ENCODE measurements at places on chromosomes 5 and 9.

- H3K4me1 ChIP-seq, result no peaks in the 10 kb centered on the region
- no peak overlapping the region for H3K27ac ChIP-seq
- no peak overlapping the region for H3K4me3 ChIP-seq
Observed at GRCh38 chr9:23606107-23606506, 219.9 kb downstream of the ELAVL2 start.

GRCh38 chr5:12111261-12111660, 207.0 kb upstream of the CTNND2 start:
- H3K4me3 ChIP-seq, result no peak overlapping the region
- H3K27me3 ChIP-seq, result no peaks in the 10 kb centered on the region
- H3K36me3 ChIP-seq, result no peaks in the 10 kb centered on the region
- no peak for DNase-seq

GRCh38 chr5:12623408-12623807, 719.2 kb upstream of the CTNND2 start:
- H3K27me3 ChIP-seq, result no peaks in the 10 kb centered on the region
- DNase-seq, result peak; percentile 4
- H3K4me1 ChIP-seq, result no peaks in the 10 kb centered on the region
- H3K4me3 ChIP-seq, result no peak overlapping the region
- no peak overlapping the region for H3K27ac ChIP-seq

- H3K27me3 ChIP-seq, result no peaks in the 10 kb centered on the region
- H3K36me3 ChIP-seq, result no peaks in the 10 kb centered on the region
Observed at GRCh38 chr9:109597496-109597895, 99.4 kb upstream of the PTPN3 start.

- H3K4me1 ChIP-seq, result no peaks in the 10 kb centered on the region
- no peaks in the 10 kb centered on the region for H3K27me3 ChIP-seq
- H3K27ac ChIP-seq, result no peak overlapping the region
- H3K36me3 ChIP-seq, result no peaks in the 10 kb centered on the region
- H3K4me3 ChIP-seq, result no peak overlapping the region
Observed at GRCh38 chr5:171269717-171270116, 39.3 kb upstream of the TLX3 start.

DNA sequence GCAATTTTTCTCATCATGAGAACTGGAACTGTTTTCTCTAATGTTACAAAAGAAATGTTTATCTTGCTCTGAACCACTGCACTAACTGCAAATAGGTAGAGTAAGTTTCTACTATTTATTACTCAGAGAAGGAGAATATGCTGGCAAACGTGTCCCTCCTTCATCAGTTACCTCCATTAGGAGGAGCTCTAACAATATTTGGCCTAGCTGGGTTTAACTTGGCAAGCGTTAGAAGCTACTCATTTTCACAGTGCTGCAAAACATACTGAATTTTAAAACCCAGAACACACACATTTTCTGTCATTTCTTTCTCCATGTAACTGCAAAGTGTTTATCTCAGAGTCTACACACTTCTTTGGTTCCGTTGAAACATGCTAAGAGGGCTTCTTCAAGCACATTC, 101.0 kb upstream of the GABRG2 start:
- H3K27me3 ChIP-seq, result no peaks in the 10 kb centered on the region
- no peaks in the 10 kb centered on the region for H3K4me1 ChIP-seq
- H3K27ac ChIP-seq, result no peak overlapping the region

- H3K4me1 ChIP-seq, result no peaks in the 10 kb centered on the region
- no peak overlapping the region for H3K4me3 ChIP-seq
- H3K36me3 ChIP-seq, result no peaks in the 10 kb centered on the region
- H3K27ac ChIP-seq, result no peak overlapping the region
Observed at GRCh38 chr5:171801839-171802238, 16.2 kb downstream of the SMIM23 start.

- H3K27ac ChIP-seq, result no peak overlapping the region
- H3K4me1 ChIP-seq, result no peaks in the 10 kb centered on the region
- H3K27me3 ChIP-seq, result no peaks in the 10 kb centered on the region
- no peak for DNase-seq
- no peak overlapping the region for H3K4me3 ChIP-seq
- H3K36me3 ChIP-seq, result no peaks in the 10 kb centered on the region
Observed at GRCh38 chr5:162160401-162160800, 92.8 kb downstream of the GABRG2 start.

GRCh38 chr5:65967288-65968066, 41.1 kb downstream of the ERBIN start:
- no peak overlapping the region for H3K4me3 ChIP-seq
- H3K4me1 ChIP-seq, result no peaks in the 10 kb centered on the region
- DNase-seq, result no peak
- H3K27ac ChIP-seq, result no peak overlapping the region
- no peaks in the 10 kb centered on the region for H3K36me3 ChIP-seq

- no peaks in the 10 kb centered on the region for H3K36me3 ChIP-seq
- no peak for DNase-seq
- no peaks in the 10 kb centered on the region for H3K4me1 ChIP-seq
- H3K27me3 ChIP-seq, result no peaks in the 10 kb centered on the region
- no peak overlapping the region for H3K27ac ChIP-seq
Observed at GRCh38 chr9:133120501-133121197, 391 bp downstream of the RALGDS start.

DNA sequence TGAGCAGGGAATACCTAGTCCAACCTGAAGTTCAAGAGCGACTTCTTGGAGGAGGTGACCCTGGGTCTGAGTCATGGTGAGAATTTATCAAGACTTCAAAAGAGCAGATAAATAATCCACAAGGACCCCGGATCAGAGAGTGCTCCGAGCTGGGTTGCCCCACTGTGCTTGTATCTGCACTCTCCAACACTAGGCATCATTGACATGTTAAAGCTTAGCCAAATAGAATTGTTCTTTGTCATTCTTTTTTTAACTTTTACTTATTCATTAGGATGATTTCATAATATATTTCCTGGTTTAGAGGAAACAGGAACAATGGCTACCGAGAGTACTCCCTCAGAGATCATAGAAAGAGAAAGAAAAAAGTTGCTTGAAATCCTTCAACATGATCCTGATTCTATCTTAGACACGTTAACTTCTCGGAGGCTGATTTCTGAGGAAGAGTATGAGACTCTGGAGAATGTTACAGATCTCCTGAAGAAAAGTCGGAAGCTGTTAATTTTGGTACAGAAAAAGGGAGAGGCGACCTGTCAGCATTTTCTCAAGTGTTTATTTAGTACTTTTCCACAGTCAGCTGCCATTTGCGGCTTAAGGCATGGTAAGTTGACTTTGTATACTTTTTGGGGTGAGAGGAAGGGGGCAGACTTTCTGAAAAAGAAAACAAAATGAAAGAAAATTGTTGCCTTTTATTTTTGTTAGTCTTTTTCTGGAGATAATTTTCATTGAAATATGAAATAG, at the start of gene CARD6:
Gene CARD6 (plus strand): TSS at position 300 of the 738 bp plus-strand sequence. CDS start 16 bp downstream, at position 316.
- no peaks in the 10 kb centered on the region for H3K36me3 ChIP-seq
- no peak within 1 kb of the TSS for H3K4me3 ChIP-seq
- H3K27me3 ChIP-seq, result no peaks in the 10 kb centered on the region
- DNase-seq, result no peak
- no peaks in the 10 kb centered on the region for H3K4me1 ChIP-seq

GRCh38 chr5:150038547-150038946, 38.0 kb downstream of the HMGXB3 start:
- no peaks in the 10 kb centered on the region for H3K27me3 ChIP-seq
- no peak overlapping the region for H3K27ac ChIP-seq
- no peak for DNase-seq
- H3K4me1 ChIP-seq, result no peaks in the 10 kb centered on the region
- H3K36me3 ChIP-seq, result peaks cover 12% of the 10 kb centered on the region

DNA sequence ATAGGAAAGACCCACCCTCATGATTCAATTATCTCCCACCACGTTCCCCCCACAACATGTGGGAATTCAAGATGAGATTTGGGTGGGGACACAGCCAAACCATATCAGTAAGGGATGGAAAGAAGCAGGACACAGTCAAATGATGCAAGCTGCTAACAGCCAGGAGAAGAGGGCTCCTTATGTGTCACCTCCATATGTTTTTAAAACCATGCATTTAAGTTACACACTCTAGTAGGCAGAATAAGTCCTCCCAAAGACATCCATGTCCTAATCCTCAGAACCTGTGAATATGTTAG, 4.2 kb upstream of the TTC23L start:
- no peak overlapping the region for H3K27ac ChIP-seq
- H3K27me3 ChIP-seq, result no peaks in the 10 kb centered on the region
- no peak for DNase-seq
- H3K4me3 ChIP-seq, result no peak overlapping the region
- no peaks in the 10 kb centered on the region for H3K4me1 ChIP-seq

DNA sequence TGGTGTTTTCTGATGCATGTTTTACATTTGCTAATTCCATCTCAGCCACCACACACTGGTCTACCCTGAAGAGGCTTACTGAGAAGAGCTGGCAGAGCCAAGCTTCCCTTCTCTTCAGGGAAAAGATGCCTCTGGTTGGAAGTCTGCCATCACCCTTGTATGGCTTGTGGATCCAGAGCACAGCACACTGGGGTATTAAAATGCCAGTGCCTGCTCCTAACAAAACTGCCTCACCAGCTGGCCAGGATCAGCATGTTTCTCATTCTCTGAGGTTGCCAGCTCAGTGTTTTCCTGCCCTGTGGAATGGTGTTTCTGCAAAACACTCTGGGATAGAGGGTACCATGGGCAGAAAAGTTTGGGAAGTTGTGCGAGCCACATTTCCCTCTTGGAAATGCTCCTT, 31.6 kb upstream of the ZNF618 start:
- no peak overlapping the region for H3K4me3 ChIP-seq
- no peak for DNase-seq
- H3K27ac ChIP-seq, result no peak overlapping the region
- no peaks in the 10 kb centered on the region for H3K4me1 ChIP-seq

DNA sequence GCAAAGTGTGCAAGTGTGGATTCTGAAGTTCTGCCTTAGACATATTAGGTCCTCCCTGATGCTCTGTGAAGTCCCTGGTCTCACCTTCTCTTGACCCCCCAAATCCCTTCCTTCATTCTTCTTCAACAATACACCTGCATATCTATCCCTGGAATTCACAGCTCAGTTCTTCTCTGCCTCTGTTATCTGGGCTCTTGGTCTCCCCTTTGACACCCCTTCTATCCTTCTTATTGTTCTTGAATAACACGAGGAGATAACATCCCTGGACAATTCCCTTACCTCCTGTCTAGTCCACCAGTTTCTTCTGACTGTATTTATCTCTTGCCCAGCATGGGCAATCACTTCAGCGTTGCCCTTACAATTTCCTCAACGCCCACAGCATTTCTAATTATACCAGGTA, 104.8 kb upstream of the ATG10 start:
- no peak overlapping the region for H3K4me3 ChIP-seq
- H3K27me3 ChIP-seq, result no peaks in the 10 kb centered on the region
- H3K4me1 ChIP-seq, result no peaks in the 10 kb centered on the region
- no peaks in the 10 kb centered on the region for H3K36me3 ChIP-seq

GRCh38 chr5:95777441-95777840, 45.1 kb downstream of the GLRX start:
- no peaks in the 10 kb centered on the region for H3K27me3 ChIP-seq
- H3K27ac ChIP-seq, result no peak overlapping the region
- DNase-seq, result no peak
- peaks cover 4% of the 10 kb centered on the region for H3K36me3 ChIP-seq

- no peaks in the 10 kb centered on the region for H3K36me3 ChIP-seq
- DNase-seq, result peak; percentile 29
- H3K4me3 ChIP-seq, result no peak overlapping the region
- no peaks in the 10 kb centered on the region for H3K4me1 ChIP-seq
- no peaks in the 10 kb centered on the region for H3K27me3 ChIP-seq
Observed at GRCh38 chr9:18703151-18703900, 229.4 kb downstream of the ADAMTSL1 start.

GRCh38 chr9:95813923-95814322, 61.6 kb upstream of the ERCC6L2 start:
- H3K27me3 ChIP-seq, result no peaks in the 10 kb centered on the region
- DNase-seq, result no peak
- peak overlapping the region; percentile 52 for H3K27ac ChIP-seq
- peaks cover 8% of the 10 kb centered on the region for H3K4me1 ChIP-seq
- no peaks in the 10 kb centered on the region for H3K36me3 ChIP-seq

GRCh38 chr9:32468740-32469139, 57.3 kb downstream of the RIGI start:
- H3K4me1 ChIP-seq, result no peaks in the 10 kb centered on the region
- H3K27ac ChIP-seq, result no peak overlapping the region
- H3K27me3 ChIP-seq, result no peaks in the 10 kb centered on the region
- no peak for DNase-seq
- no peak overlapping the region for H3K4me3 ChIP-seq
- H3K36me3 ChIP-seq, result no peaks in the 10 kb centered on the region

- H3K36me3 ChIP-seq, result peaks cover 3% of the 10 kb centered on the region
- DNase-seq, result no peak
- H3K27me3 ChIP-seq, result no peaks in the 10 kb centered on the region
- H3K27ac ChIP-seq, result no peak overlapping the region
- no peaks in the 10 kb centered on the region for H3K4me1 ChIP-seq
- H3K4me3 ChIP-seq, result no peak overlapping the region
Observed at GRCh38 chr9:69237702-69238295, 63.7 kb downstream of the TJP2 start.

- no peaks in the 10 kb centered on the region for H3K4me1 ChIP-seq
- H3K4me3 ChIP-seq, result no peak overlapping the region
- no peaks in the 10 kb centered on the region for H3K36me3 ChIP-seq
- peak overlapping the region; percentile 9 for H3K27ac ChIP-seq
- no peaks in the 10 kb centered on the region for H3K27me3 ChIP-seq
Observed at GRCh38 chr9:77440057-77440456, 208.1 kb downstream of the GNA14 start.

GRCh38 chr5:174097486-174098185, 52.1 kb downstream of the NSG2 start:
- H3K27ac ChIP-seq, result no peak overlapping the region
- no peak for DNase-seq
- H3K4me1 ChIP-seq, result no peaks in the 10 kb centered on the region
- no peaks in the 10 kb centered on the region for H3K27me3 ChIP-seq
- H3K36me3 ChIP-seq, result no peaks in the 10 kb centered on the region
- H3K4me3 ChIP-seq, result no peak overlapping the region

- no peak for DNase-seq
- no peaks in the 10 kb centered on the region for H3K36me3 ChIP-seq
- no peak overlapping the region for H3K4me3 ChIP-seq
- no peaks in the 10 kb centered on the region for H3K4me1 ChIP-seq
Observed at GRCh38 chr5:72440207-72440638, 67.0 kb downstream of the ZNF366 start.

- no peak overlapping the region for H3K27ac ChIP-seq
- H3K27me3 ChIP-seq, result no peaks in the 10 kb centered on the region
- H3K36me3 ChIP-seq, result no peaks in the 10 kb centered on the region
- no peak overlapping the region for H3K4me3 ChIP-seq
Observed at GRCh38 chr9:127112735-127113161, 9.7 kb downstream of the ANGPTL2 start.

Data from mesendoderm (in vitro differentiated cells).